Foreskin keratinocyte (primary cell): ENCODE measurements at places on chromosomes 12 and 14. TPM values are rescaled to one million over a fixed set of nuclear protein-coding genes. Genes with fewer than 3 reads are reported as not detected.
A peak's percentile ranks its signal among the peaks of the same experiment; 100 is the strongest.

BMAL2 gene
- polyA plus RNA-seq = 20.4 and 26.6 TPM in 2 replicates

- DNase-seq = peak; percentile 85
These were observed 192.8 kb upstream of the RGS6 start for GRCh38 chr14:71739273-71739990.

GRCh38 chr12:23887055-23887835, 62.2 kb downstream of the SOX5 start:
- no peak for DNase-seq

DNA sequence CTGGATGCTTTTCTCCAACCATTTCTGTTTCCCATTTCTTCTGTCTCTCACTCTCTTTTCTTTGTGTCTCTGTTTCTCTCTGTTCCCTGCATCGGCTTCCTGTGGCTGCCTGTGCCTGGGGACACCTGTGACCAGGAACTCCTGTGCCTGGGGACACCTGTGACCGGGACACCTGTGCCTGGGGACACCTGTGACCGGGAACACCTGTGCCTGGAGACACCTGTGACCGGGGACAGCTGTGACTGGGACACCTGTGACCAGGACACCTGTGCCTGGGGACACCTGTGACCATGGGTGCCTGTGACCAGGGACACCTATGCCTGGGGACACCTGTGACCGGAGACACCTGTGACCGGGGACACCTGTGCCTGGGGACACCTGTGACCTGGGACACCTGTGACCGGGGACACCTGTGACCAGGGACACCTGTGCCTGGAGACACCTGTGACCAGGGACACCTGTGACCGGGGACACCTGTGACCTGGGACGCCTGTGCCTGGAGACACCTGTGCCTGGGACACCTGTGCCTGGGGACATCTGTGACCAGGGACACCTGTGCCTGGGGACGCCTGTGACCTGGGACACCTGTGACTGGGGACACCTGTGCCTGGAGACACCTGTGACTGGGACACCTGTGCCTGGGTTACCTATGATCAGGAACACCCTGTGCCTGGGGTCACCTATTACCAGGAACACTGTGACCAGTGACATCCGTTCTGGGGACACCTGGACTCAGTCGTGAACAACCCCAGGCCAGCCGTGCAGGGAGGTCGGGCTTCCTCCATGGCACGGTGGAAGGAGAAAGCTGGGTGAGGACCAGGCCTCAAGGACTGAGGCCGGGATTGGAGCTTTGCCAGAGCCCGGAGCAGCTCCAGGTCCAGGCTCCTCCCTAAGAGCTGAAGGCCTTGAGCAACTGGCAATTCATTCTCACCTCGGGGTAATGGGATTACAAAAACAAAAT, 23.4 kb upstream of the FBRSL1 start:
- DNase-seq = no peak

GRCh38 chr14:47821135-47821534, 145.7 kb upstream of the MDGA2 start:
- DNase-seq = no peak

- no peak for DNase-seq
These were observed 254.0 kb downstream of the ANO6 start for GRCh38 chr12:45469902-45470301.

- peak; percentile 92 for DNase-seq
These were observed 148.8 kb upstream of the BMP4 start for GRCh38 chr14:54105406-54105805.

GRCh38 chr14:40847480-40847879, 759.2 kb upstream of the LRFN5 start:
- no peak for DNase-seq

- DNase-seq = no peak
These were observed 62.5 kb downstream of the MAPKAPK5 start for GRCh38 chr12:111904446-111904975.

GRCh38 chr14:33504246-33505099, 446.4 kb downstream of the EGLN3 start:
- no peak for DNase-seq

DNA sequence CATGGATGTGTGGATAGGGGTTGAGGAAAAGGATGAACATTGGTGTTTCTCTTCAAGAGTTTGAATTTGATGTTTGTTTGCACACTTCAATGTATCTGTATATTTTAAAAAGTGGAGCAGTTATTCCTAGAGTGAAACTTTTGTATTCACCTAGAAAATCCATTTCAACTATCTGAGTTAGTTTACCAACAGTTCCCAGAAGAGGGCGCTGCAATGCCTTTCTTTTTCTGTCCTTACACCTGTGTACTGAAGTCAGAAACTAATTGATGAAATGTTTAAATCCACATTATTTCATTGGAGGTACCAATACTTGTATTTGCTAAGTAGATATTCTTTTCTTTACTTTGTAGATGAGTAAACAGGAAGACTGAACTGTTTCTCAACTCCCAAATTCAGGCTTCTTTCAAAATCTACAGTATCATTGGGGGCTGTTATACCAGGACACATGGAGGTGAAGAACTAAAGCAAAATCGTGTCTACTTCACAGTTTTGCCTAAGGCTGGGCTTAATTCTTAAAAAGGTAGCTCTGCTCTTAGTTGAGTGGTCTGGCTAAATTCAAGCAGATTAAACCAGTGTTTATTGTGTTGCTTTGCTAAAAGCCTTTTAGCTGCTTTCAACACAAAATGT, 26.6 kb upstream of the KLRB1 start:
- DNase-seq = no peak

DNA sequence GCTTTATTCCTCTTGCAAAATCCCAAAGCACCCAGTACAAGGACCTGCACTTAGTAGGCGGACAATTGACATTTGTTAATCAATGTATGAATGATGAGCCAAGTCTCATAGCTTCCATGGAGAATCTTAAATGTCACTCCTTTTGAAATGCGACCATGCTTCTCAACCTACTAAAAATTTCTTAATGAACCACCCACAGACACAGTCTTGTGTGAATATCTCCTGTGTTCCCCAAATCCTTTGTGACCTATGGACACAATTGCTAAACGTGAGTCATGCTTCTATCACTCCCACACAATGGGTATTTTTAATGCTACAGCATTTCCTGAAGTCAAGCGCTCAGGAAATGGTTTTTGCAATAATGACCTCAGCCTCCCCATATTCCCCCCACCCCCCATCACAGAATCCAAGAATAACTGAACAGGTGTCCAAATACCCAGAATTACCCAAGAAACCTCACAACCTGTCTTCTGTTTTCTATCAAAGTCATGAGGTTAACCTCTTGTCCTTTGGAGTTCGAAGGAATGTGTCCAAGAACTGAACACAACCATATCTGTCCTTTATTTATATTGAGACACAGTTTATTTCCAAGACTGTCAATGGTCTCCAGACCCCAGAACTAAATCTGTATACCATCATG, 163.6 kb upstream of the PLEKHG7 start:
- DNase-seq = peak; percentile 75

DNA sequence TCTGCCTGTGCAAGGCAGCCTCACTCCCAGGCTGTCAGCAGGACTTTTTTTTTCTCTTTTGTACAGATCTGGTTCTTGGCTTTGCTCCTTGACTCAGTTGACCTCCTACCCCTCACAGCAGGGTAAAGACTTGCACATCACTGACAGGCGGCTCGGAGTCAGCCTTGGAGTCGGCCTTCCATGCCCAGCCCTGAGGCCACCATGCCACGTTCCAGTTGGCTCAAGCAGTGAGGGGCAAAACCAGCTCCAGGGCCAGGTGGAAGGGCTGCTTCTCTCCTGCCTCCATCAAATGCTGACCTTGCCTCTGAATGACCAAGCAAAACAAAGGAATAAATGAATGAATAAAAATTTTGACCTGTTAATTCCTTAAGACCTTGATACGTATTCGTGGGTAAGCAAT, 27.6 kb downstream of the JAG2 start:
- no peak for DNase-seq

DNA sequence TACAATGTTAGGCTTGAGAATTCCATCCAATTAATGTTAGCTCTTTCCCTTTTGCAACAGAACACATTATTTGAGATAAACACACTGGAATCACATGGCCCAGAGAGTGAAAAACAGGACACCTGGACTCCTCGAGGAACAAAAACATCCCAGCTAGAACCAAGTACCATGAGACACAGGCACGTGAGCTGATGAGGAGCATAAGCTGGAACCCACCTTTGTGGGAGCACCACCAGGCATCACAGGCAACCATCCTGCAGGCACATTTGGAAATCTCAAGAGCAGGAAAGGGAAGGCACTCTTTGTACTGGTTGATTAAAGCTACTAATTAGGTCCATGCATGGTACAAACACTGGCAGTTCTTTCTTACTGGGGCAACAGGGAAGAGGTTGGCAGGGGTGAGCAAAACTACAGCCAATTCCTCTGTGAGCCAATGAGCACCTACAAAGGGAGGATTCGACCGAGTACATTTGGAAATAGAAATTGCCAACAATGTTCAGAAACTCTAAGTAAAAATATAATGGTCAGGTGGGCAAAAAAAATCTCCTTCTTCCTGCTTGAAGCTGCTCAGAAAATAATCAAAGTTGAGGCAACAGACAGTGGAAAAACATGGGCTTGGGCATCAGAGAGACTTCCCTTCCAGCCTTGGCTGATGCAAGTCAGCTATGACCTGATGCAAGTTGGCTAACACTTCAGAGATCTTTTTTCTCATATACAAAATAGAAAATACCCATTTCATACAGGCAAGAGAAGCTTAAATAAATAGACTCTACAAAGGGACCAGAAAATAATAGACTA, 216.7 kb downstream of the NUAK1 start:
- DNase-seq = no peak

GRCh38 chr14:79369359-79370332, 841.7 kb downstream of the DIO2 start:
- DNase-seq = peak; percentile 80

DNA sequence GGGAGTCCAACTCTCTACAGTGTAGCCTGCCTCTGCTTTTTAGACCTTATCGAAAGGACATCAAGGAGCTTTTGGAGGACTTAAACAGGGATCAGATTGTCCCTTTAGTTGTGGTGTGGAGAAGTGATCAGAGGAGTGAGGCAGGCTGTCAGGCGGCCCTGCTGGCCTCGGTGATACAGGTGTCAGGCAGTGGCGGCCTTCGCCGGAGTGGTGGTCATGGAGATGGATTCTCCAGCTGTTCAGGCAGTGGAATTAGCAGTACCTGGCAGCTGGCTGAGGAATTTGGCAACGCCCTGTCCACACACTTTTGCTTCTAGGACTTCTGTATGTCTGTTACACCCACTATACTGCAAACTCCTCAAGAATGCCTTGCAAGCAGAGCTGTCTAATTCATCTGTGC, 4.2 kb upstream of the CLMN start:
- DNase-seq = no peak

ADGRD1 gene
- polyA plus RNA-seq = not detected in 2 replicates

- no peak for DNase-seq
These were observed 76.1 kb upstream of the HECTD1 start for GRCh38 chr14:31283578-31284252.

- no peak for DNase-seq
These were observed 4.5 kb upstream of the NANOG start for GRCh38 chr12:7784701-7785100.

DNA sequence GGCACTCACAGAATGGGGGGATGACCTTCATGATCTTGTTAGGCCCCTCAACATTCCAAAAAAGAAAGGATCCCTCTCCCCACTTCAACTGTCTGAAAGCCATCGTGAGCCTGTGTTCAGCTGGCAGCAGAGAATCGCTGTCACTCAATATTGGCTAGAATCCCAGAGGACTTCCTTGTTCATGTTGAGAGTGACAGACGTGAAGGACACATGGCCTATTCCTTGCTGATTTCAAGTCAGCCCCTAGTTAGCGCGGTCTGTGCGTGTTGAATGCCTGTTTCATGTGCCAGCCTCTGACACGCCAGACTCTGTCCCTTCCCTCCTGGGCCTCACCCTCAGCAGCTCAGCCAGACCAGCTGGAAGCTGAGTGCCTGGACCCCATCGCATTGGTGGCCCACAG, 43.1 kb downstream of the DNAH10 start:
- DNase-seq = no peak

GRCh38 chr14:61611880-61612630, 83.3 kb upstream of the HIF1A start:
- DNase-seq = no peak

DNA sequence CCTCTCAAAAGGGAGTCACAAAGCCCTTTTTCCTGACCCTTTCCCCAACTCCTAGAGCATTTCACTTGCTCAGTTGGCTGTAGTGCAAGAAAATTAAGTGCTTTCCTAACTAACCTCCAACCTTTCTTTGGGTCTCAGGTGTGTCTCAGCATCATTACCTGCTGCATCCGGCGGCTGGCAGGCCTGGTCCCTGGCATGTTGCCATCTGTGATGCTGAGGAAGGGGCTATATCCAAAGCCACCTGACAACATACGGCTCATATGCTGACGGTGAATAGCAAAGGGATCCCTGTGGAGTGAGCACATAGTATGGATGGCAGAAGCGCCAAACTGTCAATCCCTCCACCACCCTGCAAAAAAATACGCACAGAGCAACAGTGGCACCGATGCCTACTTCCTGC, 1.2 kb downstream of the MLF2 start:
- no peak for DNase-seq

UNG gene
- polyA plus RNA-seq = 45.3 and 52.3 TPM in 2 replicates

DNA sequence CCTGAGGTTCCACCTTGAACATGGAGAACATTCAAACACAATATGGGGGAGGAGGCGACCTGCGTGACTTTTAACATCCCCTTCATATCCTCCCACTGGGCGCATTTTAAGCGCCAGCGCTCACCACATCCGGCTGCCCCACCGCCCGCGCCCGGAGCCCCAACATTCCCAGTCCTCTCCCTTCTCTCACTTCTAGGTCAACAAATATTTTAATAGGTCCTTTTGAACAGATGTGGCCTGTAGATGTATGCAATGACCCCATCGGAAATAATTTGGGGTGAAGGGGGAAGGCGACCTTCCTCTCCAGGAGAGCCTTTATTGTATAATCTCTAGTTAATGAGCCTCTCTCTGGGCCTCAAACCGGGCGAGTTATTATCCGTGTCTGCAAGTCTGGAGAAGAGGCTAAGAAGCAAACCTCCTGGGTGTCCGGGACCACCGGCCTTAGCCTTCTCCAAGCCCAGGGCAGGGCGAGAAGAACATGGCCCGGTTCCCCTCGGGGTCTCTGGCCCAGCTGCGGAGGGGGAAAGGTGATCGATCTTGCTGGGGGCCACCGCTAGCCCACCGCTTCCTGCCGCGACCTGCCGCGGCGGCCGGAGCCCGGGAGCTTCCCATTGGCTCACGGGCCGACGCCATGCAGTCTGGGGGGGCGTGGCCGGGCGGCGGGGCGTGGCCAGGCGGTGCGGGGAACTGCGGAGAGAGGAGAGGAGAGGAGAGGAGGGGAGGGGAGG, 83.2 kb upstream of the HMGA2 start:
- DNase-seq = peak; percentile 68
